Uterus (tissue), 4 donors: ENCODE measurements at places on chromosomes 1 and 21. TPM values are rescaled to one million over a fixed set of nuclear protein-coding genes. Genes with fewer than 3 reads are reported as not detected.

Gene CD5L
- not detected for total RNA-seq

- no peak for DNase-seq
Observed at GRCh38 chr1:16020325-16020724, 1.5 kb upstream of the CLCNKA start.

Gene WDR64
- not detected for total RNA-seq

Gene ANGPTL1
- total RNA-seq, result 286 TPM

Gene UCK2
- 34.1 TPM for total RNA-seq

DNA sequence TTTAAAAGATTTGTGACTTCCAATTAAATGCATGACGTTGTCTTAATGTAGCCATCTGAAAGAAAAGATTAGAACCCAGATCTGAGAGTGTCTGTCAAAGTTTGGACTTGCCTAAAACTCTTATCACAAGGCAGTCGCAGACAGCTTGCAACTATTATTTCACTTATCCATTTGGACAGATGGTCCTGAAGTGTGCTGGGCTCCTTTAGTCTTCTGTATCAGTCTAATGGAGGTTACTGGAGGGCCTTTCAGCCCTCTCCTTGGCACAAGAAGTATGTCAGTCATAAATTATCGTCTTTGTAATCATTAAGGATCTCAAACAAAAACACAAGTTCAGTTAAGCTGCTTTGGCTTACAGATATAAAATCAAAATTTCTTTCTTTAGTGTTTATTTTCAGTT lies 15.5 kb downstream of the PROX1 start:
- no peak for DNase-seq

Gene B4GALT3
- 23.9 TPM for total RNA-seq

Gene CITED4
- total RNA-seq, result 4.1 TPM

DNA sequence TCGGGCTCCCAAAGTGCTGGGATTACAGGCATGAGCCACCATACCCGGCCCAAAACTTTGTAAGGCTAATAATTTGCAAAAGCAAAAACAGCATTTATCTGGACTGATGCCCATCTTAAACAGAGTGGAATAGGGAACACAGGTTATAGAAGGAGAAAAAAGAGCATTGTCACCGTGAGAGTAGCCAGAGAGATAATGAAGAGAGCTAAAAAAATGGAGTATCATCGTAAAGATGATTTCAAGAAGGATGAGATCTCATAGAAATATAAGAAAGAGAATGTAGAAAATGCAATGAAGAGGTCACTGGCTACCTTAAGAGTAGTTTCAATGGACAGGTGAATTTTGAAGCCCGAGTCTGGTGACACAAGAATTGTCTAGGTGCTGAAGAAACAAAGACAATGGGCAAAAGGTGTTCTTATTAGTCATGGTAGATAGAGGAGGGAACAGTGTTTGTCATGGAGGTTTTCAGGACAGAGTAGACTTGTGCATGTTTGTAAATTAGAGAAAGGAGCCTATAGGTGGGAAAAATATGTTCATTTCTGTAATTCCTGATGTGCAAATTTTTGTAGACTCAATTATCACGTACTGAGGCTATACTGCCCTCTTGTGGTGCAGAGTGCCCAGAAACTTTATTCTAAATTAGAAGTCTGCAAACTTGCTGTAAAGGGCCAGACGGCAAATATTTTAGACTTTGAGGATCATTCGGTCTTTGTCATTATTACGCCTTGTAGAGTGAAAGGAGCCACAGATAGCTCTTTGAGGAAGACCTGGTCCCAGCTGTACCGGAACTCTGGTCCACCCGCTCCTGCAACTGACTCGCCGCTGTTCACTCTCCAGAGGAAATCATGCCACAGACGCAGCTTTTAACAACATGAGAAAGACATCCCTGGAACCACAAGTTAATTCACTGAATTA lies 8.1 kb upstream of the TMEM183A start:
- peak; percentile 24 for DNase-seq
